ENCODE measurements at places on chromosomes 5 and 9.

- H3K27me3 ChIP-seq = no peaks in the 10 kb centered on the region
- H3K36me3 ChIP-seq = no peaks in the 10 kb centered on the region
- DNase-seq = no peak
- H3K27ac ChIP-seq = no peak overlapping the region
Measured at GRCh38 chr9:109225629-109226028, 58.6 kb upstream of the FRRS1L start.

GRCh38 chr5:45491368-45491767 lies 204.8 kb downstream of the HCN1 start:
- H3K27ac ChIP-seq = no peak overlapping the region
- H3K4me3 ChIP-seq = no peak overlapping the region
- DNase-seq = no peak
- H3K27me3 ChIP-seq = no peaks in the 10 kb centered on the region

DNA sequence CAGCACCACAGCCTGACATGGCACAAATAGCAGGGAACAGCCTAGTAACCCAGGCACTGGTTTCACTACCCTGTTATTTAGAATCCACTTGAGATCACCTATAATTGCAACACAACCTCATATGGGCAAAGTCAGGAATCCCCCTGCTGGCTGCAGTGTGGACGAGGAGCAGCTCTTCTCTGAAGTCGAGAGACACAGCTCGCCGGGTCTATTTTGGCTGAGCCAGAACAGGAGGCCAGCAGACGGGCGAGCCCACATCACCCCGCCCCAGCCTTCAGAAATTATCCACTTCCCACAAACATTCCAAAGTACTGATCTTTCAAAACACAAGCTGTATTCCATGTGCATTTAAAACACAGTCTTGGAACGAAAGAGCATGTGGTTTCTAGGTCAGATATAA lies 179.0 kb downstream of the ROR2 start:
- no peak overlapping the region for H3K27ac ChIP-seq
- no peaks in the 10 kb centered on the region for H3K27me3 ChIP-seq
- no peak for DNase-seq
- H3K4me1 ChIP-seq = no peaks in the 10 kb centered on the region
- no peaks in the 10 kb centered on the region for H3K36me3 ChIP-seq

DNA sequence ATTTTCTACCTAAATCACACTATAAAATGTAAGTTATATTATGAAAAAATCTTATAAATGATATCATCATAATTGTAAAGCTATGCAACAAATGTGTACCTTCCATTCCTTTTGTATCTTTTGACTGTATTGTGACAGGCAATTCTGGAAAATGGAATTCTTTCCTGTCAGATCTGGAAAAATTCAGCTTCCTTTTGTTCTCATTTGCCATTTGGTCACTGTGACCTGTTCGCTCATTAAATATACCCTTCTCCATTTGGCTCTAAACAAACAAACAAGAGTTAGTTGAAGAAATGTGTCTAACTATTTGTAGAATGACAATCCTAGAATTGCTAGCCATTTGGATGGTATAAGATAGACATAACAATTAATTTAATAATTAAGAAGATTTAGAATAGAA lies 62.7 kb downstream of the CDKL3 start:
- no peak overlapping the region for H3K27ac ChIP-seq
- H3K4me3 ChIP-seq = no peak overlapping the region
- no peaks in the 10 kb centered on the region for H3K4me1 ChIP-seq
- H3K27me3 ChIP-seq = no peaks in the 10 kb centered on the region
- no peaks in the 10 kb centered on the region for H3K36me3 ChIP-seq

DNA sequence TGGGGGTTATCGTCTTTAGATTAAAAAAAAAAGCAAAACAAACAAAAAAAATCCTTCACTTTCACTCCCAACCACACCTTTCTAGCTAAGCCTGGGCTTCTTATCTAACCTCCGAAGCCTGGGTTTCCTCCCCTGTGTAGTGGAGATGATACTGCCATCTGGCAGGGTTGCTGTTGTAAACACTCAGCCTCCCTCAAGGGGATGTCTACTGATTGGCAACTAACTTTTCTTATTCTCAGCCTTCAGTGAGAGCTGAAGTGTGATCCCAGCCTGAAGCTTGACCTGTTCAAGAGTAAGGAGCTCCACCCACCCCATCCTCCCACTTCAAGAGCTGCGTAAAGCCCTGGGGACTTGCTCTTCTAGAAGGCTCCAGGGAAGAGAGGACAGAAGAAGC lies 21.5 kb upstream of the WWC1 start:
- no peak overlapping the region for H3K4me3 ChIP-seq
- DNase-seq = no peak
- H3K27me3 ChIP-seq = no peaks in the 10 kb centered on the region
- no peaks in the 10 kb centered on the region for H3K36me3 ChIP-seq

- no peak for DNase-seq
- no peaks in the 10 kb centered on the region for H3K4me1 ChIP-seq
- no peak overlapping the region for H3K27ac ChIP-seq
Measured at GRCh38 chr9:101427358-101427757, 8.2 kb downstream of the ALDOB start.

- no peak for DNase-seq
- no peaks in the 10 kb centered on the region for H3K27me3 ChIP-seq
- H3K4me3 ChIP-seq = no peak overlapping the region
- H3K36me3 ChIP-seq = no peaks in the 10 kb centered on the region
Measured at GRCh38 chr5:9605041-9605838, 24.9 kb downstream of the TAS2R1 start.

GRCh38 chr5:158874792-158875191 lies 224.9 kb downstream of the EBF1 start:
- H3K4me3 ChIP-seq = no peak overlapping the region
- no peaks in the 10 kb centered on the region for H3K4me1 ChIP-seq
- DNase-seq = no peak
- H3K27ac ChIP-seq = no peak overlapping the region
- no peaks in the 10 kb centered on the region for H3K27me3 ChIP-seq

GRCh38 chr9:123426406-123426805 lies 70.4 kb downstream of the CRB2 start:
- H3K27me3 ChIP-seq = no peaks in the 10 kb centered on the region
- no peaks in the 10 kb centered on the region for H3K36me3 ChIP-seq
- H3K27ac ChIP-seq = no peak overlapping the region
- H3K4me1 ChIP-seq = peaks cover 7% of the 10 kb centered on the region

DNA sequence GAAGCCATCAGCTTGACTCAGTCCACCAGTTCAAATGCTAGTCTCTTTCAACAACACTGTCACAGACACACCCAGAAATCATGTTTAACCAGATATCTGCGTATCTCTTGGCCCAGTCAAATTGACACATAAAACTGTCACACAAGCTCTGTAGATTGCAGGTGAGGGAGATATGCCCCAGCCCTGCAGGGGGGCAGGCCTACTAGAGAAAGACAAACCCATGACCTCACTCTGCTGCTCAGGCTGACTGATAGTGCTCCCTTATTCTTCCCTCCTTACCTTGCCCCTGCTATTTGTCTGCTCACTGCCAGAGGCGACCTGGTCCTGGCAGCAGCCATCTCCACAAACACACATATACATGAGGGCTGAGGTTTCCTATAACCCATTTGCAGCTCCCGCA lies 351.3 kb downstream of the DRD1 start:
- H3K4me1 ChIP-seq = peaks cover 5% of the 10 kb centered on the region
- H3K27me3 ChIP-seq = no peaks in the 10 kb centered on the region
- H3K36me3 ChIP-seq = no peaks in the 10 kb centered on the region
- no peak overlapping the region for H3K27ac ChIP-seq

DNA sequence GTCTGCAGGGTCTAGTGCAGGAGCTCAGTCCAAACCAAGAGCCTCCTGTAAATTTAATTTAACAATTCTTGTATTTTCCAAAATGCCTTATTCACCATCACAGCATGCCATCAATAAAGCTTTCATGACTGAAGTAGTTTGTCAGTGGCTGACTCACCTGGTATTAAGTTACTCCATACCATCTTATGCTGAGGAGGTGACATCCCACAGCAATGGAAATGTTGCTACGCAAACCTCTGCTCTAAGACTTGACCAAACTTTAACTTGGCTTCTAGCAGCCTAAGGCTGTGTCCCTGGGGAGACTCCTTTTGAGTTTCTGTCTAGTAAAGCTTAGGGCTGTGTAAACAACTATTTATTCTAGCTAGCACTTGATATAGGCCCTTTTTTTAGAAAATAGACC lies 1231.3 kb upstream of the CDH18 start:
- no peak for DNase-seq
- H3K27ac ChIP-seq = no peak overlapping the region
- H3K36me3 ChIP-seq = no peaks in the 10 kb centered on the region
- no peak overlapping the region for H3K4me3 ChIP-seq

DNA sequence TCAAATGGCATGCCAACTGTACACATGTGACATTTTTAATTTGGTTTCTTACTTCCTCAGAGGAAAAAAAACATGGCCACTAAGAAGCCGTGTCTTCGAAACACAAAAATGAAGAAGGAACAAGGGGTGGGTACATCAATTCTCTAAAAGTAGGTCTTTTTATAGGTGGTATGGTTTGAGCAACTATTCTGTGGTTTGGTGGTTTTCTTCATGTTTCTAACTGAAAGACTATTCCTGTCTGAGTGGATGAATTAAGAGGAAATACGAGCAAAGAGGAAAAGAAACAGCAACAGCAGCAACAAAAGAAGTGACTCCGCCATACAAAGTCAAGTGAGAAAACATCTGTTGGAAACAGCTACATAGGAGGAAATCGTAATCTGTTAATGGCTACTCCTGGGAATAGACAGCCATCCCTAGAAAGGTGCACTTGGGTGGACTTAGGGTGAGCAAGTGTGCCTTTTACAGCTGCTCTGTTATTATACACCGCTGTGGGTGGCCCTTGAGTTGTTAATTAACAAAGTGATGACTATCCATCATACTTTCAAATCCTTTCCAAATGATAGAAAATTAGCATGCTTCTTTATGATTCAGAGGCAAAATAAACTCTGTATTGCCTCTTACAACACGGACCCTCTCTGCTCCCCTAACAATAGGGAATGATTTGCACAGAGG lies 575.8 kb downstream of the TLE1 start:
- H3K4me1 ChIP-seq = peaks cover 6% of the 10 kb centered on the region
- H3K27ac ChIP-seq = no peak overlapping the region
- H3K36me3 ChIP-seq = no peaks in the 10 kb centered on the region

DNA sequence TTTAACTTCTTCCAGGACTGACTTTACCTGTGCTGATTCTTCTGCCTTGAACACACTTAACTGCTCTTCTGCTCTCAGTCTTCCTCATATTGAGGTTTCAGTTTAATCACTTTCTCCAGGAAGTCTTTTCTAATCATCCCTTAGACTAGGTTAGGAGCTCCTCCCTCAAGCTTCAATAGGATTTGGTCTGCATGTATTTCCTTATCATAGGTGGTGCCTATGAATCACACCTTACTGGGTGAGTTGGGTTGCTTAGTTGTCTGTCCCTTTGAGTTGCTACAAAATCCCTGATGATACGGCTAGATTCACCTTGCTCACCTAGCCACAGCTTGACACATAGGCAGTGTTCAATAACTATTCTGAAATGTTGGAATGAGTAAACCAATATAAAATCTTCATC lies 164.4 kb downstream of the DNAH5 start:
- H3K4me3 ChIP-seq = no peak overlapping the region
- no peaks in the 10 kb centered on the region for H3K4me1 ChIP-seq
- no peak overlapping the region for H3K27ac ChIP-seq
- no peaks in the 10 kb centered on the region for H3K36me3 ChIP-seq
- no peaks in the 10 kb centered on the region for H3K27me3 ChIP-seq

DNA sequence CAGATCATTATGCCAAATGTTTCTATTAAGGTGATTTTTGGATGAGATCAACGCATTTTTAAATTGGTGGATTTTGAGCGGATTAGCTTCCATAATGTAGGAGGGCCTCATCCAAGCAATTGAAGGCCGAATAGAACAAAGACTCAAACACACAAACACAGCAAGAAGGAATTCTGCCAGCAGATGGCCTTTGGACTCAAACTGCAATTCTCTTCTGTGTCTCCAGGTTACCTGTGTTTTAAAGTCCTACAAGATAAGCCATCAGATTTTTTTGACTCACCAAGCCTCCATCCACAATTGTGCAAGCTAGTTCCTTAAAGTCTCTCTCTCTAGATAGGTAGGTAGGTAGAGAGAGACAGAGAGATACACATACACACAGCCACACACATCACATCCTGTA lies 25.5 kb downstream of the CDH6 start:
- DNase-seq = no peak
- no peaks in the 10 kb centered on the region for H3K36me3 ChIP-seq
- H3K4me3 ChIP-seq = no peak overlapping the region
- no peak overlapping the region for H3K27ac ChIP-seq
- no peaks in the 10 kb centered on the region for H3K4me1 ChIP-seq

DNA sequence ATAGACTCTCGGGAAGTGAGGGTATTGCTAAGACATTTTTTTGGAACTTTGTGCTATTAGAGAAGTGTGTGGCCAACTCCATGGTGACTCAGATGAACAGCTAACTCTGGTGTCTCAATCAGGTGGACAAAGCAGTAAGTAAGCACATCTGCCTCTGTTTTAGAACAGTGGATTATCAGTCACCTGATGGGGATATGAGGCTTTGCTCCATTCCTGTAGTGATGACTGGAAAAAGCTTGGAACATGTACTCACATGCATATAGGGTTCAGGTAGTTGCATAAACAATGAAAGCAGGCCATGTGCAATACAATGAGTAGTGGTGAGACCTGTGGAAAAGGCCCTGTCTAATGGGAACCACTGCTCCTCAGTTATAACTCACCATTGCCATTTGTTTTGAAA lies 168.2 kb upstream of the FBN2 start:
- H3K4me1 ChIP-seq = no peaks in the 10 kb centered on the region
- no peaks in the 10 kb centered on the region for H3K27me3 ChIP-seq
- H3K4me3 ChIP-seq = no peak overlapping the region
- no peaks in the 10 kb centered on the region for H3K36me3 ChIP-seq

DNA sequence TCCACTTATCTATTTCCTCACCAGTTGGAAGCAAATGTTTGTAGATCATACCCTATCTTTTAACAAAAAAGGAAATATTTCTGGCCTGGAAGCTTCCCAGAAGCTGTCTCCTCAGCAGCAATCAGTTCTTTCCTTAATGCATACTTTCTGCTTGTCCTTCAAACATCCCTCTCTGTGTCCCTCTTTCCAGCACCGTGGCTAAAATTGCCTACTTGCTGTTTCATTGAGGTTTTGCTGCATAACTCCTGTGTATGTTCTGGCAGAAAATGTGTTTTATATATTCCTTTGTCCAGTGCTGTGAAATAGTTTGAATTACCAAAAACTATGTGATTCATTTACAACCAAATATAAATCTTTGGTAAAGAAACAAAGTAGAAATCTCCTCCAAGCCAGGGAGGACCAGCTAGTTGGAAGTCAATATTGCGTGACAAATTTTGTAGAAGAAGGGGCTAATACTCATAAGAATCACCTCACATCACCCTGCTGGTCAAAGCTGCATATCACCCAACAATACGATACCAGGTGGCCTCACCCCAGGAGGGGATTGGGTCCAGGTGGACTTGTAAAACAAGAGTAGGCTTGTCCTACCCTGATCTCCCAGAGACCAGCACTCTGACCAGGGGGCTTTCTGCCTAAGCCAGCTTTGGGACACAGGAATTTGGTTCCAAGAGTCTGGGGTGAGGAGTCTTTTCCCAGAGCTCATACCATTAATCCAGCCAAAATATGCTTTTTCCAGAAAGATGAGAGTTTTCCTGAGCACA lies 198.4 kb upstream of the SNX2 start:
- peaks cover 4% of the 10 kb centered on the region for H3K4me1 ChIP-seq
- H3K27ac ChIP-seq = no peak overlapping the region
- no peak for DNase-seq
- H3K27me3 ChIP-seq = no peaks in the 10 kb centered on the region
- H3K36me3 ChIP-seq = no peaks in the 10 kb centered on the region

Measured in iPS DF 6.9 (cell line).